ENCODE measurements at places on chromosomes 3 and 15.
A peak's percentile ranks its signal among the peaks of the same experiment; 100 is the strongest.

DNA sequence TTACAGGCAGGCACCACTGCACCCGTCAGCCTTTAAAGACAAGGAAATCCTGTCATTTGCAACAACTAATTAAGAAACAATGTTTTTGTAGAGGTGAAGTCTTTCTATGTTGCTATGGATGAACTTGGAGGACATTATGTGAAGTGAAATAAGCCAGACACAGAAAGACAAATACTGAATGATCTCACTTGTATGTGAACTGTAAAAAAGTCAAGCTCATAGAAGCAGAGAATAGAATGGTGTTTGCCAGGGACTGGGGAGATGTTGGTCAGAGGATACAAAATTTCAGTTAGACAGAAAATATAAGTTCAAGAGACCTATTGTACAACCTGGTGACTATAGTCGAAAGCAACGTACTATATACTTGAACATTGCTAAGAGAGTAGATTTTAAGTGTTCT lies 27.2 kb upstream of the ARPIN start:
- no peak for DNase-seq

DNA sequence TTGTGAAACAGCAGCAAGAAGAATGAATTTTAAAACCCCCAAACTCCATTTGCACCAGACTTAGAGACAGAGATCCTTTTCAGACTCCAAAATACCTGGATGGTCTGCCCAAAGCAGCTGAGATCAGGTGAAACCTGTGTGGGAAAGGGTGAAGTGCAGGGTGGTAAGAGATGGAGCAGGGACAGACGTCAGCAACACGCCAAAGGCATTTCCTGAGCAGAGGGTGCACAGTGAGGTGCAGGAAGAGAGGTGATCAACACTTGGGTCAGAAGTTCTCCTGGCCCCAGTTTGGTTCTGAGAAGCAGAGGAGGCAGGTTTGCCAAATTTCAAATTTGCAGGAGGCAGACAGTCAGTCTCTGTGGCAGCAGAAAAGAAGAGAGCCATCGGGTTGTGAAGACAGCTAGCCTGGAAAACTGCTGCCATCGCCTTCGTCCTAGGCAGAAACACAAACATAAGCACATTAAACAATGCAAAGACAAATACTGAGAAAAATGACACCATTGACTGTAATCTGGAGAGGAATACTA lies 9.8 kb downstream of the CCR4 start:
- peak; percentile 52 for DNase-seq

- DNase-seq, result peak; percentile 72
Measured at GRCh38 chr3:142929109-142929508, 34.4 kb downstream of the PAQR9 start.

DNA sequence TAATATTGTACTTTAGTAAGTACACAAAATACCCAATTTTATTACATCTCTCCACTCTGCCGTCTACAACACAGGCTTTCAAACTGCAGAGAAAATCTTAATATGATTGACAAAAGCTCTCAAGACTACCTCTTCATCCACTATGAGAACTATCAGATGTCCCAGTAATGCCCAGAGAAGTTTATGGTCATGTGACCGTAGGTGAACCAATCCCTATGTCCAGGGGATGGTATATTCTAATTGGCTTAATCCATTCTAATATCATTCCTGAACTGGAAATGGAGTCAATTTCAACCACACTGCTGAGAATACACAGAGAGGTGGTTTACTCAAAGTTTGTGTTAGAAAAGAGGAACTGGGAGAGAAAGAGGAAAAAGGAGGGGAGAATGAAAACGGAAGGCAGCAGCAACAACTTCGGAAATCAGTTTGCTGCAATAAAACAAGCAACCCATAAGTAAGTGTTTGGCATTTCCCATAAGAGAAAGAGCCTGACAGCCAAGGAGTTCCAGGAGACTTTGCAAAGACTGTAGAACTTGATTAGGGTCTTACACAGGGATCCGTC lies 7.3 kb downstream of the SST start:
- DNase-seq, result no peak

DNA sequence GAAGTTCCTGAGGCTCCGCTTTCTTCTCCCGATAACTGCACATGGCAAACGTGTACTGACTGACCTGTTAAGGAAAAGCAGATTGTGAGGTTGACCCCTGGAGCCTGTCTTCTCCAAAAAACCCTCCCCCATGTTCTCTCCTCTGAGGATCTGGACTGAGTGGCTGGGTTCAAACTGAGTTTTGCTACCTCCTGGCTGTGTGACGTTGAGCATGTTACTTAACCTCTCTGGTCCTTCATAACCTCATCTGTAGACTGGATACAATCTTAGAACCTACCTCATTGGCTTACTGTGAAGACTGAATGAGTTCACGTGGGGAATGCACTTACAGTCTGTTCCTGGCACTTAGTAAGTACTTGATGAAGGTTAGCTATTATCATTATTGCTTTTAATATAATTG lies 184.1 kb upstream of the FEZF2 start:
- no peak for DNase-seq

DNA sequence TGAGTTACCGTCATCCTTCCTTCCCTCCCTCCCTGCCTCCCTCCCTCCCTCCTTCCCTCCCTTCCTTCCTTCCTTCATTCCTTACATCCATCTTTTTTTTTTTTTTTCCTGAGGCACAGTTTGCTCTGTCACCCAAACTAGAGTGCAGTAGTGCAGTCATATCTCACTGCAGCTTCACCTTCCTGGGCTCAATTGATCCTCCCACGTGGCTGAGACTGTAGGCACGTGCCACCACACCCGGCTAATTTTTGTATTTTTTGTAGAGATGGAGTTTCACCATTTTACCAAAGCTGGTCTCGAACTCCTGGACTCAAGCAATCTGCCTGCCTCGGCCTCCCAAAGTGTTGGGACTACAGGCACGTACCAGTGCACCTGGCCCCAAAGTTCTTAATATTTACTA lies 25.8 kb downstream of the USP3 start:
- DNase-seq, result no peak

DNA sequence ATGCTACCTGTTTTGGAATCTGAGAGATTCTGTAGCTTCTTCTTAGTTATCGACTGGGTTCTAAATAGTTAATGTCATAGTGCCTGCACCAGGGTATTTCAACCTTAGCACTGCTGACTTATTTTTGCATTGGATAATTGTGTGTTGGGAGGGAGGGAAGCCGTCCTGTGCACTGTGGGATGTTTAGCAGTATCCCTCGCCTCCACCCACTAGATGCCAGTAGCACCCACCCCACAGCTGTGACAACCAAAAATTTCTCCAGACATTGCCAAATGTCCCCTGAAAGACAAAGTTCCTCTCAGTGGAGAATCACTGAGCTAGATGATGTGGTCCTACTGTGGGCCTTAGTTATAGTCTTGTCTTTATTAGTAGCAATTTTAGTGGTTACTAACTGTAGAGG lies 88.3 kb downstream of the TGFBR2 start:
- no peak for DNase-seq

DNA sequence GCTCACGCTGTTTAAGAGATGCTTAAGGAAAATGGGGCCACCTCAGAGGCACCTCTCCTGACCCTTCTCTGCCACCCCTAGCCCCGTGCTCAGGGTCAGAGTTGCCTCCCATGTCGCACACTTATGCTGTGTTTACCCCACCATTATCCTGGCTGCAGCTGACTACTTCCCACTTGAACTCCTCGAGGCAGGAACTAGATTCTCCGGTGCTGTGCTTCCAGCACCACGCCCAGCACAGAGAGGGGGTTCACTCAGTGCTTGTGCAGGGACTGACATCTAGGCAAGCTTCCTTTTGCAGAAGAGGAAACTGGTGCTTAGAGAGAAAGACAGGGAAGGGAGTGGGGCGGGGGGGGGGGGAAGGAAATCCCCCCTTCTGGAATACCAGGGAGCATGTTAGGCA lies 340.1 kb downstream of the RORA start:
- DNase-seq, result no peak

GRCh38 chr15:78374436-78375393 lies 34.6 kb downstream of the CRABP1 start:
- DNase-seq, result peak; percentile 61

GRCh38 chr3:85258819-85259218 lies 300.0 kb downstream of the CADM2 start:
- no peak for DNase-seq

GRCh38 chr3:123656691-123657090 lies 71.8 kb upstream of the HACD2 start:
- DNase-seq, result no peak

- peak; percentile 60 for DNase-seq
Measured at GRCh38 chr15:63860155-63860554, 26.4 kb upstream of the HERC1 start.

GRCh38 chr15:93138681-93139250 lies 49.8 kb upstream of the RGMA start:
- DNase-seq, result no peak
